ENCODE measurements at places on chromosomes 3 and 15.

GRCh38 chr3:141181819-141182218 lies 49.8 kb upstream of the PXYLP1 start:
- no peak for DNase-seq

GRCh38 chr3:133374708-133375402 lies 25.0 kb upstream of the BFSP2 start:
- peak; percentile 18 for DNase-seq

GRCh38 chr3:53503195-53503594 lies 8.8 kb downstream of the CACNA1D start:
- DNase-seq, result no peak

- peak; percentile 56 for DNase-seq
These were observed 45.0 kb upstream of the FGF12 start for GRCh38 chr3:192772240-192772894.

GRCh38 chr3:138620431-138620830 lies 11.9 kb downstream of the FAIM start:
- no peak for DNase-seq
